ENCODE measurements at places on chromosomes 5 and 9. TPM values are rescaled to one million over a fixed set of nuclear protein-coding genes. Genes with fewer than 3 reads are reported as not detected.

LCN1 gene
- total RNA-seq = not detected

DNA sequence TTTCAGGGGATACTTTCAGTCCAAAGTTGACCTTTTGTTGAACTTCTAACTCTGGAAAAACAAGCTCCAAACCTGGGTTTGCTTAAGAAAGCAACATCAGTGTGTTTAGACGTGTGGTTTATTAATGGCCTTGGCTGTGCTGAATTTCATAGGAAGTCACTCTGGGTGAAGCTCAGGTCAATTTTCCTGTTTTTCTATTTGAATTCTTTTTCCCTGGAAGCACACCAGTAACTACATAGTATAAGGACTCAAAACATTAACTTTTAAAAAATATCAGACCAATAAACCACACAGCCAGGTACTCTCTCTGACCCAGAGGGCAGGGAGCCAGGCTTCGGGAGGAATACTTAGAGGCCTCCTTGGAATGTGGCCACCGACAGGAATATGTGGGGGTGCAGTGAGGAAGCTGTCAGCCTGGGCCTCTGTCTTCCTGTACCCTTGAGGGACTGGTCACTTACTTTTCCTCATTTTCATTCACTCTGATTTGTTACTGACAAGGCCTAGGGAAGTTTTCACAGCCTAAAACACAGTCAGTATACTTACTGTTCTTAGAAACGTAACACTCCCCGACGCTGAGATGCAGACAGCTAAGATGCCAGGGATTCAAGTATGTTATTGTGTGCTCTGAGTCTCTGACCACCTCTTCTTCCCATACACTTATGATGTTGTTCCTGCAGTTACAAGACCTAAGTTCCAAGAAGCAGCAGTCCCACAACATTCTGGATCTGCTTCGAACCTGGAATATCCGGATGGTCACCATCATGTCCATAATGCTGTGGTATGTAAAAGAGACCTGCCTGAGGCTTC, 18.9 kb downstream of the SLC22A5 start:
- DNase-seq = peak; percentile 57

GNG10 gene
- 40.2 TPM for total RNA-seq

GRCh38 chr9:121278477-121279261, 10.7 kb downstream of the GSN start:
- peak; percentile 80 for DNase-seq

DNA sequence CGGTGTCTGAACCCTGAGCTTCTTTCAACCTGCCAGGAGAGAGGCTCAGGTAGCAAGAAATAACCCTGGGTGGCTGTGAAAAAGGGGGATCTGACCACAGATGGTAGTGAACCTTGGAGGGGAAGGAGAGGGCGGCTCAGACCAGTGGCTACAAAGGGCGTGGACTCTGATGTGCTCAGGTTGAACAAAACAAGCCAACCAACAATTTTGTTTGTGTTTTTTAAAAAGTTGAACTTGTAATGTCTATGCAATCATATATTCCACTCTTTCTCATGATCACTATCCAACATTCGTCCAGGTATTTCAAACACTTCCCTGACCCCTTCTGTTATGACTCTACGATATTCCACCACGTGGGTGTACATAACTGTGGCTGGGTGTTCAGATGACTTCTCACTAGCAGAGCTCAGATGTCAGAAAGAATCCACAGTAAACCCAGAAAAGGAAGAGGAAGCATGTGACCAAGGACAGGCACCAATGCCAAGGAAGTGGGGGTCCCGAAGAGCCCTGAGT, 20.0 kb downstream of the PTPN3 start:
- DNase-seq = no peak

DNA sequence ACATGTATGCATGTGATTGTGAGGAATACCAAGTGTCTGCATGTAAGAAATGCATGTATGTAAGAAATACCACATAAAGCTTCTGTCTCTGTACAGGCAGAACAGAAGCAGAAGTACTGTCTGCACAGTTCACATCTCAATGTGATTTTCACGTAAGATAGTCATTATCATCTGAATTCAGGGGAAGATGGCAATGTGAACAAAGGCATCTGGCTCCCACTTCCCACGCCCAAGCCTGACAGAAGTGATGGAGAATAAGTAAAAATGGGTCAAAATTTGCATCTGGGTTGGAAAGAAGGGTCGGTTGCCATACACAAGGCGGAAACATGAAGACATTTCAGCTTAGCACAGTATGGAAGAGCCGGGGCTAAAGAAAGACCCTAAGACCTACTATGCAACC, 71.7 kb downstream of the SUSD1 start:
- no peak for DNase-seq

PPP3R2 gene
- total RNA-seq = not detected

GRCh38 chr9:87201351-87201751, 254.0 kb upstream of the GAS1 start:
- no peak for DNase-seq

CLIC3 gene
- 7.0 TPM for total RNA-seq

- no peak for DNase-seq
Measured at GRCh38 chr9:124863371-124863871, 1.5 kb downstream of the ARPC5L start.

- no peak for DNase-seq
Measured at GRCh38 chr5:59446356-59446755, 447.2 kb downstream of the PDE4D start.

NR4A3 gene
- 60.3 TPM for total RNA-seq

IFNK gene
- total RNA-seq = not detected

DNA sequence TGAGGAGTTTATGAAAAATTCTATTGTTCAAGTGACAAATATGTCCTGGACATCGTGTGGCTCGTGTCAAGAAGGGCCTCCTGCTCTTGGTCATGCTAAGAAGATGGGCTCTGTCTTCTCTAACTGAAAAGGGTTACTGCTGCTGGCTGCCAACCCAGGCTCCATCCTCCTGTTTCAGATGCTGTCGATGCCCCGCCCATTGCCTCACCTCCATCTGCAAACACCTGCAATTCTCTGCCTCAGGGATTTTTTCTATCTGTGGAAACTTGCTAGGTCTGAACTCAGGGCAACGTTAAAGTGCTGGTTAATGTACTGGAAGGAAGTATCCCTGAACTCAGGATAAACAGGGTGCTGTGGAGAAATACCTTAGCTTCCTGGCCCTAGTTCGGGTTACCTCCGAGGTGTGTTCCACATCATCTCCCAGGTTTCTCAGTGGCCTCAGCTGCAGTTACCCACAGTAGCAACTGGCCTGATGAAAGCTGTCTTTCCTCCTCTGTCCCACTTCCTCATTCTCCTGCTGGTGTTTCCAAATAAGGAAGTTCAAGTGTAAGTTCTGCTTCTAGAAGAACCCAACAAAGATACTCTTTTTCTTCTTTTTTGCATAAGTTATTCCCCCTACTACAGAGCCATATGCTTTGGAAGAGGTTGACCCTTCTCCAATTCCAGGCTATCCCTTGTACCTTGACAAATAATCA, 151.7 kb upstream of the SMIM23 start:
- DNase-seq = no peak

PKD2L2 gene
- total RNA-seq = not detected

- DNase-seq = no peak
Measured at GRCh38 chr5:104606258-104606829, 1043.8 kb upstream of the NUDT12 start.

SLC34A1 gene
- total RNA-seq = not detected

DNA sequence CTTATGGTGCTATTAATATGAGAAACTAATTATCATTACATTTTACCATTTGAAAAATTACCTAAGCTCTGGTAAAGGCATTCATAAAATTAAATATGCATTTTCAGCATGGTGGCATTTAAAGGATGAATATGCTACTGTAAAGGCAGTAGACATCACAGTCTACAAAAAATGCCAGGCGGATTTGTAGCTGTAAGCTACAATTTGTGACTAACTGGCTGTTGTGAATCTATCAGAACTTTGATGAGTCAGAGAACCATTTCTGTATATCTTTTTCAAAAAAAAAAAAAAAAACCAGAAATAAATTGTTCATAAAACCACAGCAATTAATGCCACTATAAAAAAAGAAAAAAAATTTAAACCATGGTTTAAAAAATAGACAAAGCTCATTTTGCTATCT, 186.3 kb downstream of the NFIB start:
- no peak for DNase-seq

DNA sequence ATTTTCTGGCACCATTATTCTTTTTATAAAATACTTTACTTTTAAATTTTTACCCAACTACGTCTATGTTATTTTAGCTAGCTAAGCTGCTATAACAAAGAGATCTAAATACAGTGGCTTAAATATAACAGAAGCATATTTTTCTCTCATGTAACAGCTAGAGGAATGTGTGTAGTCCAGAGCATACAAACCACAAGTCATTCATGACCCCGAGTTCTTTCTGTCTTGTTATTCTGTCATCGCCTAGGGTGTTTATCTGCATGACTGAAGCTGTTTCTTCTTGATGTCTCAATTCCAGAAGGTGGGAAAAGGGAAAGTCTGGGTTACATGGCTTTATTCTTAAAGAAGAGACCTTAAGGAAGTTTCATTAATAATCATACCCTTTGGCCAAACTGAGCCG, 136.9 kb upstream of the RFX3 start:
- DNase-seq = no peak

SOHLH1 gene
- not detected for total RNA-seq

All from aorta (tissue), 5 donors.